ENCODE measurements at places on chromosomes 6 and 20.

DNA sequence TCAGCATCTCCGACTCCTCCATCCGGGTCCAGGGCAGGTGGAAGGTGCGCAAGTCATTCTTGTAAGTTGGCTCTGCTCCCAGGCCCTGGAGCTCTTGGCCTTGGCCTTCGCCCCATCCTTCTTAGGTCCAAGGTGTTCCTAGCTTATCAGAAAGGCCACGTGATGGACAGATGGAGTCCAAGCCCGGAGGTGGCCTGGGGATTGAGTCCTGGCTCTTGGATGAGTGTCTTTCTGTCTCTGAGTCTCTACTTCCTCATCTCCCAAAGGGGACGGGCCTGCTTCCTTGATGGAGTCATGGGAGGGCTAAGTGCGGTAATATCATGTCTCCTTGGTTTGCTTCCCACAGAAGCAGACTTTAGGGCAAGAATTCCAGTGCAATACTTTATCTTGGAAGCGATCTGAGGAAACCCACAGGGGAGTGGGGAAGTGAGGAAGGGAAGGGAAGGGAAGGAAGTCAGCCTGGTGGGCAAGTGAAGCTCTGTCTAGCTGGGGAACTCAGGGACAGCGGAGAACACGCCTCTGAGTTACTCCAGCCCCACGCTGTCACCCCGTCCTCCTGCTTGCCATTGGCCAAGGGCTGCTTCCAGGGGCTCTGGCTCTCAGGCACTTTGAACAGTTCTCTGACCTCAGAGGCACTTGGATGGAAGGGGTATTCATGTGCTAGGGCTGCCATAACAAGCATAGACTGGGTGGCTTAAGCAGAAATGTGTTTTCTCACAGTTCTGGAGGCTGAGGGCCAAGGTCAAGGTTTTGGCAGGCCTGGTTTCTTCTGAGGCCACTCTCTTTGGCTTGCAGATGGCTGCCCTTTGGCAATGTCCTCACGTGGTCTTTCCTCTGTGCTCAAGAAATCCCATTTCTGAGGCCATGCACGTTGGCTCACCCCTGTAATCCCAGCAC lies 4.8 kb downstream of the LBP start:
- no peak for DNase-seq

DNA sequence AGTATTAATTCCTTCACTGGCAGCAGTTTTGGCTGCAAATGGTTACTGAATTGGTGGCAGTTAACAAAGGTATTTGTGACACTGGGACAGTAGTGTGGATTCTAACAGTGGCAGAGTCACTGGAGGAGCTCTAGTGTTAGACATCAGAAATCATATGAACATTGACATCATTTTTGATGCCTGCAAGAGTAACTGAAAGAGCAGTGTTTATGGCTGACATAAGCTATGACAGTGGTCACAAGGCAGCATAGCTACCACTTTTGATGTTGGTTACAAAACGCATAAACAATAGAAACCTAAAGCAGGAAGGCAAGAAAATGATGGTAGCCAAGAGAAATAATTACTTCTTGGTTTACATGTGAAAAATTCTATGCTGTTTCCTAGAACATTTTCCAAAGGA lies 326.7 kb upstream of the MAN1A1 start:
- DNase-seq: no peak

- peak; percentile 40 for DNase-seq
Observed at GRCh38 chr6:134593887-134594286, 276.0 kb upstream of the SGK1 start.

DNA sequence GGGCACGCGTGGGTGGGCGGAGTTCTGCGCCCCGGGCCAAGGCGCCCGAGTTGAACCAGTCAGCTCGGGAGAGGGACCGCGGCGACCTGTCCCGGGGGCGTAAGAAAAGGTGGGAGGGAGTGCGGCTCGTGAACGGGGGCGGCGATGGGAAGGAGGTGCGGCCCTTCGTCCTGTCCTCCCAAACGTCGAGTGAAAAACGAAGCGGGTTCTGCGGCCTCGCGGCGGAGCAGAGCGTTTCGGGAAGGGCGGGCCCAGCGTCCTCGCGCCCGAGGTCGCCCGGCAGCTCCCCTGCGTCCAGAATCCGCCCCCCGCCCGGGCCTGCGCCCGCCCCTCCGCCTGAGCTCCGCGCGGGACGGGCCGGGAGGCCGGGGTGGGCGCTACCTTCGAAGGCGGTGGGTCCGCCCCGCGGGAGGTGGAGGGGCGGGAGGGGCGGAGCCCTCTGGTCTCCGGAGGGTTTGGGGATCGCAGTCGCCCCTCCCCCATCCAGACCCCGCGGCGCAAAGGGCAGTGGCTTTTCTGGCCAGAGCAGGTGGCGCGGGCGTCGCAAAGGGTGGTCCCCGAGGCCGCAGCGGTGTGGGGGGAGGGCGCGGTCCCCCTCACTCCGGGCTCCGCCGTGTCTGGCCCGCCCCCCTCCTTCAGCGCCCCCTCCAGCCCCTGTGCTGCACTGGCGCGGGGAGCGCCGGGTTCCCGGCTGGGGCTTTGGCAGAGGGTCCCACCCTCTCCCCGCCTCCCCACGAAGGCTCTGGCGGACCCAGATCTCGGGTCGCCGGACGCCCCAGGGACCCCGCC lies 838 bp downstream of the STMN3 start:
- DNase-seq: peak; percentile 59

DNA sequence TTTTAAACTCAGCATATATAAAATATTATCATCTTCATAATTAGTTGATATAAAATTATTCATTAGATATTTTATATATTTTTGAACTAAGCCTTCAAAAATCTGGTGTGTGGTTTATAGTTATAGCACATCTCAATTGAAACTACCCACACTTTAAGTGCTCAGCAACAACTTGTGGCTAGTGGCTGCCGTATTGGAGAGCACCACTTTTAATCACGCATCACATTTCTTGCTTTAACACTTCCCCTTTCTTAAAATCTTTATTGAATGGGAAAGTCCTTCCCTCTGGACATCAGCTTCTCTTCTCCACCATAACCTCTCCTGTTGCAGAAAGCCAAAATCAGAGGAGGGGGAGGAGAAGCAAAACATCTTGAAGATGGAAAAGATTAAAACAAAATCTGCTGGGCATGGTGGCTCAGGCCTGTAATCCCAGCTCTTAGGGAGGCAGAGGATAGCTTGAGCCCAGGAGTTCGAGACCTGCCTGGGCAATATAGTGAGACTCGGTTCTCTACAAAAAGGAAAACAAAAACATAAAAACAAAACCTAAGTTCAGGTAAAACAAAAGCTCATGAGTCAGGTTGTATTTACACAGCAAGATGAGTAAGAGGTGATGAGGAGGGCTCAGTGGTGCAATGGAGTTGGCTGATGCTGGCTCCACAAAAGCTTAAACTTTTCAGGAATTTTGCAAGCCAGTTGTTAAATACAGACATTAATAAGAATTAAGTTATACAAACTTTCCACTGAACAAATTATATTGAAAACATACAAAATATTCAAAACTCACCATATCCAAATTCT lies 237.0 kb upstream of the SUPT3H start:
- DNase-seq: no peak

- peak; percentile 75 for DNase-seq
Observed at GRCh38 chr6:30102970-30103871, 9.7 kb downstream of the TRIM31 start.

- DNase-seq: no peak
Observed at GRCh38 chr20:62969179-62969760, 16.8 kb downstream of the SLC17A9 start.

DNA sequence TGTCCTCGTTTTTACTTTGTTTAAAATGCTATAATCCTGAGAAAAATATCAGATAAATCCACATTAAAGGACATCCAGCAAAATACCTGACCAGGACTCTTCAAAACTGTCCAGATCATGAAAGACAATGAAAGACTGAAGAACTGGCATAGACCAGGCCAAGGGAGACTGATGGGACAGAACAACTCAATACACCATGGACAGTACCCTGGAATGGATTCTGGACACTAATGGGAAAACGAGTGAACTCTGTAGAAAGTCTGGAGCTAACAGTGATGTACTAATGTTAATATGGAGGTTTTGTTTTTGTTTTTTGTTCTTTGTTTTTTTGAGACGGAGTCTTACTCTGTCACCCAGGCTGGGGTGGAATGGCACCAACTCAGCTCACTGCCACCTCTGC lies 461.4 kb downstream of the CD83 start:
- no peak for DNase-seq

GRCh38 chr6:99822741-99823512 lies 171.1 kb downstream of the MCHR2 start:
- peak; percentile 23 for DNase-seq

All from SHP77 (cell line).